ENCODE measurements at places on chromosomes 3 and 15.

- DNase-seq = no peak
Measured at GRCh38 chr3:152295344-152295743, 26.6 kb downstream of the MBNL1 start.

DNA sequence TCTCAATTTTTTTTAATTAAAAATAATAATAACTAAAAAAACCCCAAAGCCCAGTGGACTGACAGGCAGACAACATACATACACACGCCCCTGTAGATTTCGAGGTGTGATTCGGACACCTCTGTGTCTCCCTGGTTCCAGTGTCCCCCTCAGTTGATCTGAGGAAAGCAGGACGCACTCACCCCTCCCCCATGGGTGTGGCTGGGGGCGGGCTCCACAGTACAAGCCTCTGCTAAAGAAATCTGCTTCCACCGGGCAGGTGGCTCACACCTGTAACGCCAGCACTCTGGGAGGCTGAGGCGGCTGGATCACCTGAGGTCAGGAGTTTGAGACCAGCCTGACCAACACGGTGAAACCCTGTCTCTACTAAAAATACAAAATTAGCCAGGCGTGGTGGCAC lies 33.8 kb upstream of the BLM start:
- no peak for DNase-seq

DNA sequence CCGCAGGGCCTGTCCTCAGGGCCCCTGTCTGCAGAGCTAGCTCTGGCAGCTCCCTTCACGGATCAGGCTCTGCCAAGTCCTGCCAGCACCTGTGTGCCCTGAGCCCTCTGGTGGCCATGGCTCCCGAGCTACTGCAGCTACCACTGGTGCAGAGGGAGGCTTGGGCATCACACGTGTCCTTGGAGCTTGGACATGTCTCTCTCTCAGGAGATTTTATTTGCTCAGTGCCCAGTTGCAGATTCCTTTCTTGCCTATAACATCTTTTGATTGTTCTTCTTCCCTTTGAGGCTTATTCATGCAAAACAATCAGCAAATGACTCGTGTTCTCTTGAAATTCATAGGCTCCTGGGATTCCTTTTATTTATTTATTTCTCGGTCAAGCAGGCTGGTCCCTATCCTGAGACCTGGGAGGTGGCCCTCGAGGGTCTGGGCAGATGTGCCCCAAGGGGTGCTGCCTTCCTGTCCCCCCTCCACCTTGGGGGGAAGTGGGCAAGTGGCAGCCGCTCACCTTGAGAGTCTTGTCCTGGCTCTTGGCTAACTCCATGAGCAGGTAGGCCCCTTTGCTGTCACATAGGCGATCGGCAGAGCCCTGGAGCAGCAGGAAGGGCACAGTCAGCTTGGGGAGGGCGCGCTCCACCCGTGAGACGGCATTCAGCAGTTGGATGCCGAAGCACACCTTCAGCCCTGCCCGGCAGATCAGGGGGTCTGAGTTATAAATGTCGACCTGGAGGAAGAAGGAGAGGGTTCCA lies 21.9 kb downstream of the ABTB1 start:
- no peak for DNase-seq

- DNase-seq = no peak
Measured at GRCh38 chr3:126106336-126107202, 22.6 kb upstream of the SLC41A3 start.

DNA sequence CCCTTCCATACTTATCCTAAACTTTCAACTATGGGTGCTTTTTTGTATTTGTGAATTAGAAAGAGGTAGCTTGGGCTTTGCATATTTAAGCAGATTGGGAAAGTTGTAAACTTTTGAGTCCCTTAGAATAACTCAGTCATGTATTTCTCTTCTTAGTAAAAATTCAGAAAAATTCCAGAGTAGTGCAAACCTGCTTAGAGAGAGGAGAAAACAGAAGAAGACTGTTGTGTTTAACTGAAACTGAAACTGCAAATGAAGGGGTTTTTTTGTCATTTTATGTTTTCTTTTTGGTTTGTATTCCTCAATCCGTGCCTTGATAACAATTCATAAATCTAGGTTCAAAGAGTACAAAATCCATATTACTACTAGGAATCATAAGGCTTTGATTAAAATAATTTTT lies 31.3 kb downstream of the CD200 start:
- DNase-seq = no peak

GRCh38 chr15:43975326-43975725 lies 148.5 kb downstream of the WDR76 start:
- DNase-seq = no peak

DNA sequence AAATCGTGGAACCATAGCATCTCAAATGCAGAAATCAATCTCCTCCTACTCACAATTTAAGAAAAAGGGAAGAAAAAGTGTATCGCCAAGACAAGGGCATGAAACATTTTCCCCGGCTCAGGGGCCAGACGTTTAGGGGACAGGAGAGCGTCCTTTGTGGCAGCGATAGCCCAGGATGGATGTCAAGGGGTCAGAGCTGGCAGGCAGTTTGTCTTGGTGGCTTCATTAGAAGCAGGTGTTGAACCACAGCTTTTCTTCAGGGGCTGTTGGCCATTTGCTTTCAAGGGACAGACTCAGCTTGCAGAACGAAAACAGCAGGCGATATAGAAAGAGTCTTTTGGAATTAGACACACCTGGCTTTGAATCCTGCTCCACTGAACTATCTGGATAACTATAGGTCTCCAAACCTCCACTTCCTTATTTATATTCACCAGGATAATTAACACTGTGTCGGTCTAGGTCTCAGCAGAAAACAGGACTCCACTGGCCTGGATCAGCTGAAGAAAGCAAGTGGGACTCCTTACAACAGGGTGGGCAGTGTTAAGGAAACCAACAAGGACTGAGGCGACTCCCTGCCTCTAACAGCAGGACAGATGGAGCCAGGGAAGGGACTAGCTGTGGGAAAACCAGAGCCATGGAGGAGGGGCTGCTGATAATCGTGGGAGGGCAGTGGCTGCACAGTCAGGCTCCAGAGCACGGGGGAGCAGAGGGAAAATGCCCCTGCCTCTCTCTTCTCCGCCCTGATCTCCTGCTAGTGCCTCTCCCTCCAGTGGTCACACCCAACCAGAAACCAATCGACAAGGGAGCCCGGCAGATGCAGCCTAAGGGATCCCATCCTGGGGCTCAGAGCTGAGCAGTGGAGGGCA lies 123.6 kb downstream of the LIPC start:
- no peak for DNase-seq

- no peak for DNase-seq
Measured at GRCh38 chr15:94535298-94536048, 304.1 kb downstream of the MCTP2 start.

DNA sequence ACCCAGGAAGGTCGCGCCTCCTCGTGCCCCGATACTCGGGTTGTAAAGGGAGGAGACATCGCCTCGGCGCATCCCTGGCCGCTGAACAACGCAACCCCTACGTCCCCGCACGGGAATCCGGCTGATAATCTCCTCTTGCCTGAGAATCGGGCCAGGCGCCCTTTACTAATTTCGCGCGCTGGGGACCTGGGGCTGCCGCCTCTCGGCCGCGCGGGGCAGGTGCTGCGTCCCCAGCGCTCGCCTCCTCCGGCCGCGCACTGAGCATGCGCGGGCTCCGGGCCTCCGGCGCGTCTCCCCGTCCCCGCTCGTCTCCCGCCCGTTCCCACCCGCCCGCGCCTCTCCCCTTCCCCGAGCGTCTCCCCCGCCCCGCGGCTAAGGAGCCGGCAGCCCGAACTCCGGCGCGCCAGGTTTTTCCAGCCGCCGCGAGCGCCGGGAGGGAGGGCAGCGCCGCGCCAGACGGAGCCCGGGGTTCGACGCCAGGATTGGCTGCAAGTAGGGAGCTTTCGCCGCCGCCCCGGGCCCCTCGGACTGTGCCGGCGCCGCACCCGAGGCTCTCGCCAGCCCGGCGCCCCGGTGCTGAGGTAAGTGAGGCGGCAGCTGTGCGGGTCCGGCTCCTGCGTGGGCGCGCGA lies at the start of gene CNTN4:
Gene CNTN4 (plus strand): TSS at position 469 of the 630 bp plus-strand sequence.
- no peak for DNase-seq

GRCh38 chr3:194711913-194712312 lies 26.2 kb downstream of the FAM43A start:
- DNase-seq = no peak

DNA sequence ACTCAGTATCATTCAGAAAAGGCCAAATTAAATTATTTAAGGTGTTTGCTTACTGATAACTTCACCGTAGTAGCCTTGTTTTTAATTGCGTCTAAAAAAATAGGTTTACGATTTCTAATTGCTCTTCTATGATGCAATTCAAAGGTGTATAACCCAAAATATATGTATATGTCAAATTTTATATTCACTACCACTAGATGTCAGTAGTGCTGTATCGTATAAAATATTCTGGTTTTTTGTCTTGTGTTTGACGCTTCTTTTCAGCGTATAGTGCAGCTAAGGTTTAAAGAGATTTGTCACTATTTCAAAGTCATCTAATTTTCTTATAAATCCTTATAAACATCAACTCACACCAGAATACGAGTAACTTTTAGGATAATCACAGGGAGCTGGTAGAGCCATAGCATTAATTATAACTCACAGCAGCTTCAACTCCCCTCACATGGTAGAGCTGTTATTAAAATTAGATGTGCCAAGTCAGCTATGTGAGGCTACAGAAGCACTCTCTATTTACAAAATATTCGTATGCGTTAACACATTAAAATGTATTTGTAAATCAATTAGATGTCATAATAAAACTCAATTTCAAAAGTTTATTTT lies 3.5 kb downstream of the PFN2 start:
- no peak for DNase-seq

DNA sequence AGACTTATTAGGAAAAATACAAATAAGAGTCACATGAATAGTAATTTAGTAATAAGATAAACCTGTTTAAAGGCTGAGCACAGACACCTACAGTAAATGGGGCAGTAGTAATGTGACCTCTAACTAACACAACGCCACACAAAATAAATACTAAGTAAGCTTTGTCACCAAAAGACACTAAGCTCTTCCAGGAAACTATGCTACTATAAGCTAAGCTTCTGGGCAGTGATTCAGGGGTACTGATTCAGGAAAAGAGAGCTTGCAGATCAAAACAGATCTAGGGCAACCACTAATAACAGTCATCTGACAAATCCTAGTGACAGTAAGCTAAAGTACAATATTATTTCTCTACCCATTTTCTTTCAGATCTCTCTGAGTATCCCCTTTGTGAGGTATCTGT lies 68.8 kb downstream of the PLOD2 start:
- no peak for DNase-seq

- no peak for DNase-seq
Measured at GRCh38 chr3:30720586-30721313, 114.3 kb downstream of the TGFBR2 start.

- DNase-seq = no peak
Measured at GRCh38 chr15:93414576-93415231, 325.7 kb upstream of the RGMA start.

GRCh38 chr3:129277829-129278271 lies 820 bp upstream of the HMCES start:
- DNase-seq = no peak

DNA sequence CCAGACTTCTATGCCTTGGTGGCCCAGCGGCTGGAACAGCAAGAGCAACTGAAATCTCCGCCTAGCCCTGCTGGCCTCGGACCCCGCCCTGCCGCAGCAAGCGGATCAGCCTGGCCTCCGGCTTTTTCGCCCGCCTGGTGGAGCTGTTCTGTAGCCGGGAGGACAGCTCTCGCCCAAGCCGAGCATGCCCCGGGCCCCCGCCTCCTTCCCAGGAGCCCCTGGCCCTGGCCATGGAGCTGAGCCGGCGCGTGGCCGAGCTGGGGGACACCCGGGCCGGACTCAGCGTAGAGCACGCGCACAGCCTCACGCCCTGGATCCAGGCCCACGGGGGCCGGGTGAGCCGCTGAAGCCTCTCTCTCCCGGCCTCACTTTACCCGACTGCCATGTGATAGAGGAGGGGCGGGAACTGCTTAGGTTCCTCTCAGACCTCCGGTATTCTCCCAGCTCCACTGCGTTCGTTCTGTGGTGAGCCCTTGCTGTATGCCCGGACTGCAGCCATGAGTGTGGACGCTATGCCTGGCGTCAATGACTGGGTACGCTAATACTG lies 24.1 kb upstream of the MRPL3 start:
- DNase-seq = no peak

DNA sequence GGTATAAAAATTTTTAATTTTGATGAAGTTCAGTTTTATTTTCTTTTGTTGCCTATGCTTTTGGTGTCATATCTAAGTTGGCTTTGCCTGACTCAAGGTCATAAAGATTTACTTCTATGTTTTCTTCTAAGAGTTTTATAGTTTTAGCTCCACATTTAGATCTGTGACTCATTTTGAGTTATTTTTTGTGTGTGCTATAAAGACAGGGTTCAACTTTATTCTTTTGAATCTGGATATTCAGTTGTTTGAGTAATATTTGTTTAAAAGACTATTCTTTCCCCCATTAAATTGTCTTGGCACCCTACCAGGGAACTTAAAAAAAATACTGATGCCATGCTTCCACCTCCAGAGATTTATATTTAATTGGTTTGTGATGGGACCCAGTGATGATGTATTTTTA lies 4.0 kb downstream of the MAP3K13 start:
- DNase-seq = no peak

DNA sequence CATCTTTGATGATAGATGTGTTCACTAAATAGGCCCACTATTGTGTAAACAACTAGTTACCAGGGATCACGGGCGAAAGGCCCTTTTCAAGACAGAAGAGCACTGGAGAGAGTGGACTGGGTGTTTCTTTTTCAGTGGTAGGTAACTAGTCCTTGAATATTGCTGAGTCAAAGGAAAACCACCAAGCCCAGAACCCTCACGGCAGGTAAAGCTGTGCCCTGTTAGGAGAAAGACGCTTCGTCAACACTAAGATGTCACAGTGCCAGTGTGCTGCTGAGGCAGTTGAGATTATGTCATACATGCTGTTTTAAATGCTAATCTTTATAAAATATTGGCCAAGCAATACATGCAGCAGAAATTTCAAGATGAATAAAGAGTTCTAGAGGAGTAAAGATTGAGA lies 578.6 kb downstream of the PYDC2 start:
- DNase-seq = no peak

GRCh38 chr3:47741925-47742324 lies 39.8 kb downstream of the SMARCC1 start:
- no peak for DNase-seq

DNA sequence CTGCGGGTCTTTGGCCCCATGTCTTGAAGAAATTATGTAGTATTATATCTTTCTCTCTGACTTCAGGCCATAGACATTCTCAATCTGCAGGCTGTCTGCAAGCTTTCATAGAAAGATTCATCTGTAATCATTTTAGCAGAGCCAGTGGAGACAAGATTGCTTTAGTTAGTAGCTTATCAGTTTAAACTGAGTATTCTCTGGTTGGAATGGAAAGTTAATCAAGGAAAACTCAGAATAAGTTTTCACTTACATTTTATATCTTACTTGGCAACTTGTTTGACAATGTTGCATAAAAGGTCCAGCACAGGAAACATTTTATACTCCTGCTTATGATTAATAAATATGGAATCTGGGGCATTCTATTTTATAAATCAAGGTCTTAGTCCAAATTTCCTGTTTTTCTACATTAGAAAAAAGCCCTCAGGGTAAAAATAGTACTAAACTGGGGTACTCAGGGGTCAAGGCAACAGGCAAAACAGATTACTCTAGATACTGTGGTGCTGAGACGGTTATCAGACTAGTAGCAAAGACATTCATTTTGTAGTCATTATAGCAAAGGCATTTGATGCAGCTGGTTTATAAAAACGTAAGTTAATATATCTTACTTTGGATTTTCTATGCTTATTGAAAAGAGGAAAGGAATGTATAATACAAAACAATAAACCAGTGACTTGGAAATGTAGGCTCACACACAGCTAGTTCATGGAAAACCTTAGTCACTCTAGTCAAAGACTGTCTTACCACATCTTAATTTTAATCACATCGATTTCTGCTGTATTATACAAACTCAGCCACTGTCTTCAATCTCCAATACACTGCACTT lies 45.2 kb upstream of the FILIP1L start:
- no peak for DNase-seq
